Left renal pelvis (tissue), 4 donors: ENCODE measurements at places on chromosomes 7 and 10. TPM values are rescaled to one million over a fixed set of nuclear protein-coding genes. Genes with fewer than 3 reads are reported as not detected.

DNA sequence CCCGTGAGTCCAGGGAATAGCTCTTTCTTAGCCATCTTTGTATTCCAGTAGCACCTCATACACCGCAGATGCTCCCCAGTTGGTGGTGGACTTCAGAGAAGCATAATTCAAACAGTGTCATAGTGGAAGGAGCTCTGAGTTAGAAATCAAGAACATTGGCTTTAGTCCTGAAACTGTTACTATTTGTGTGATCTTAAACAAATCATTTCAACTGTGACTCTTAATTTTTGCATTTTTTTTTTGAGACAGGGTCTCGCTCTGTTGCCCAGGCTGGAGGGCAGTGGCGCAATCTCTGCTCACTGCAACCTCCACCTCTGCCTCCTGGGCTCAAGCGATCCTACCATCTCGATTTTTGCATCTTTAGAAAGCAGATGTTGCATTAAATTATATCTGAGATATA is 1.8 kb downstream of the BPGM start:
- no peak for DNase-seq

GRCh38 chr10:96511044-96511945 is 2.4 kb downstream of the TLL2 start:
- DNase-seq: no peak

CH25H gene
- polyA plus RNA-seq: 0.26 TPM

ASIC3 gene
- polyA plus RNA-seq: 3.0 TPM

HOXA6 gene
- 42.2 TPM for polyA plus RNA-seq

ITPRID1 gene
- not detected for polyA plus RNA-seq

PHKG1 gene
- polyA plus RNA-seq: 1.2 TPM

- DNase-seq: no peak
Measured at GRCh38 chr10:15202639-15203038, 34.1 kb upstream of the NMT2 start.

GRCh38 chr10:62396864-62397263 is 22.7 kb downstream of the ZNF365 start:
- no peak for DNase-seq

DNA sequence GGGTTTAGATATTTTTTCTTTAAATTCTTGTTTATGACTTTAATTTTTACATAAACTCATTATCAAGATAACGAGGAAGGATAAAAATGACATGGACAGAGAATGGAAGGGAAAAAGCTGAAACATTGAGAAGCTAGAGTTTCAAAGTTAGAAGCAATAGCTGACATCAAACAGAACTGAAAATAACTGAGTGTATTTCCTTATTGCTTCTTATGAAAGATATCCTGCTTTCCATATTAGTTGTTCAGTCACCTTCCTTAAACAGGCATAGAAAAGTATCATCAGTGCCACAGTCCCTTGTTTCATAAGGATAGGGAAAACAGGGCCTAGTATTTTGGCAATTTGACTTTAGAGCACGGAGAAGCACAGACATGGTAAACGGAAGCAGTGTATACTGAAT is 460.5 kb upstream of the GHITM start:
- DNase-seq: no peak

DNA sequence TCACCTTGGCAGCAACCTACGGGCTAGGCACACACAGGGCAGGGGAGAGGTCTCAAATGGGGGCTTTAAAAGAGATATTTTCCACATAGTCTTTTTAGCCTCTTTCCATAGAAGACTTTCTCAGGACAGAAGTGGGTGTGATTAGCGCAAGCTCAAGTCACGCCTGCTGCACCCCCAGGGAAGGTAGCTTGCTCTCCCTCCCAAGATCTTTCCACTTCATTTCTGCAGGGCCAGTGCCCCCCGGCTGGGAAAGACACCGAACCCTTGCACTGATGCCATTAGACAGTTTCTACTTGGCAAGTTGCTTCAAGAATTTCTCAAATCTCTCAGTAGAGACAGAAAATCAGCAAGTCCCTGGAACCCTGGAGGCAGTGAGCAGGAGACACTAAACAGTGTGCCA is 19.4 kb downstream of the CHST15 start:
- no peak for DNase-seq

VSTM4 gene
- polyA plus RNA-seq: 28.6 TPM

DNA sequence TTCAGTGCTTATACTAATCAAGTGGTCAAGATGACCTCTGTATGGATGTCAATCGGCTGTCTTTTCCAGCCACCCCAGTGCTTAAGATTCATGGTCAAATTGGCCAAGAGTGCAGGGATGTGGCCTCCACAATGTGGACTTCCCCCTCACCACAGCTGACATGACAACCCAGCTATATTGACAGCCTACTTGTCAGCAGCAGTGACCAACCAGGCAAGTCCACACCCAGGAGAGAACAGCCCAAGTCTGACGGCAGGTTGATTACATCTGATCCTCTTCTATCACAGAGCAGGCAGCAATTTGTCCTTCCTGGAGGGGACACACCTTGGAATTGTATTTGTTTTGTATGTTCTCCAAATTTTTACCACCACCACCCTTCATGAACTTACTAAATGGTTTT is 8.2 kb upstream of the ERVW-1 start:
- no peak for DNase-seq

GRCh38 chr7:157686285-157686894 is 349.6 kb downstream of the DNAJB6 start:
- no peak for DNase-seq

SCRN1 gene
- 60.7 TPM for polyA plus RNA-seq

- no peak for DNase-seq
Measured at GRCh38 chr7:65974876-65975275, 7.1 kb downstream of the GUSB start.

GRCh38 chr10:133009218-133009950 is 67.0 kb upstream of the CFAP46 start:
- DNase-seq: no peak

- no peak for DNase-seq
Measured at GRCh38 chr10:34814913-34815184, 247 bp downstream of the PARD3 start.

GRCh38 chr7:72492461-72493065 is 80.4 kb upstream of the CALN1 start:
- no peak for DNase-seq

CPA4 gene
- polyA plus RNA-seq: 1.5 TPM

DNA sequence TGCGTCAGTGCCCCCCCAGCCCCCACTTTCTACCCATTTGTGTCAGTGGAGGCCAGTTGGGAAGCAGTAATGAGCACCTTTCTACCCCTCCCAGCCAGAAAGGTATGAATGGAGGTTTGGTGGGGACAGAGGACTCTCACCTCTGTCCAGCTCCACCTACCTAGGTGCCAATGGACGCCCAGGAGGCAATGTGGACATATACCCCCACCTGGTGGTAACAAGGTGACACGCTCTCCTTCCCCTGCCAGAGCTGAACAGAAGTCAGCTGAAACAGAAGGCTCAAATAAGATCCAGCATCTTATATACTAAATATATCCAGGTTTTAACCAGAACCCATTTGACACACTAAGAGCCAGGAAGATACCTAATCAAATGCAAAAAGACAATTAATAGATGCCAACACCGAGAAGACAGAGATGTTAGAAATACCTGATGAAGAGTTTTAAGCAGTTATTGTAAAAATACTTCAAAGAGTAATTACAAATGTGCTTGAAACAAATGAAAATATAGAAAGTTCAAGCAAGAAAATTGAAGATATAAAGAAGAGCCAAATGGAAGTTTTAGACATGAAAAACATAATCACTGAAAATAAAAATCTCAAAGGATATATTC is 18.4 kb upstream of the SORCS3 start:
- DNase-seq: no peak

GRCh38 chr7:98225913-98226614 is 14.8 kb downstream of the BHLHA15 start:
- DNase-seq: no peak

GRCh38 chr7:2041496-2042367 is 191.0 kb downstream of the MAD1L1 start:
- DNase-seq: no peak

- DNase-seq: no peak
Measured at GRCh38 chr10:26689399-26689798, 8.1 kb upstream of the PDSS1 start.

- no peak for DNase-seq
Measured at GRCh38 chr7:114865564-114865963, 56.3 kb upstream of the MDFIC start.

DNA sequence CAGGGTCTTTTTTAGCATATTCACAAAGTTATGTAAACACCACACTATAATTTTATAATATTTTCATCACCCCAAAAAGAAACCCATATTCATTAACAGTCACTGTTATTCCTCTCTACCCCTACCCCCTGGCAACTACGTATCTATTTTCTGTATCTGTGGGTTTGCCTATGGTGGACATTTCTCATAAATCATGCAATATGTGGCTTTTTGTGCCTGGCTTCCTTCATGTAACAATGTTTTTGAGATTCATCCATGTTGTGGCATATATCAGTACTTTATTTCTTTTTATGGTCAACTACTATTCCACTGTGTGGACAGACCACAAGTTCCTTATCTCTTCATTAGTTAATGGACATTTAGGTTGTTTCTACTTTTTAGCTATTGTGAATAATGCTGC is 59.1 kb upstream of the PAPSS2 start:
- DNase-seq: no peak

- DNase-seq: no peak
Measured at GRCh38 chr7:74059681-74060588, 23.7 kb upstream of the LIMK1 start.

PON1 gene
- polyA plus RNA-seq: 1.0 TPM

GRCh38 chr10:23386052-23386451 is 41.5 kb upstream of the C10orf67 start:
- no peak for DNase-seq
